ENCODE measurements at places on chromosomes 3 and 15.

- no peak for DNase-seq
Measured at GRCh38 chr3:140765246-140765645, 87.4 kb downstream of the TRIM42 start.

DNA sequence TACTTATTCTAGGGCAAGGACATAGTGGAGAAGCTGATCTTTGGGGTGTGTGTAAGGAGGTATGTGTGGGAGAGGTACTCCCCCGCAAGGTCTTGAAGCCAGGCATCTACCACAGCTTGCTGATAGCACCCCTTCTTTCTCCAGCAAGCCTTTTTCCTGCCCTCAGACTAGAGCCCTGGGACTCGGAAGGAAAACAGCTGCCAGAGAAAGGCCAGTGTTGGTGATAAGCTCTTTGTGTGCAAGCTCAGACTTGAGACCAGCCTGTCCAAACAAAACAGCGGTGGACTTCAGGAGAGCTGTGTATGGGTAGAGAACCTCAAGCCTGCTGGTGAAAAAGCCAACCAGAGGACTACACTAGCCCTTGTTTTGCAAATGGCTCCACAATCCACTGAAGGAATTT, 1028.6 kb downstream of the MCTP2 start:
- DNase-seq: no peak

DNA sequence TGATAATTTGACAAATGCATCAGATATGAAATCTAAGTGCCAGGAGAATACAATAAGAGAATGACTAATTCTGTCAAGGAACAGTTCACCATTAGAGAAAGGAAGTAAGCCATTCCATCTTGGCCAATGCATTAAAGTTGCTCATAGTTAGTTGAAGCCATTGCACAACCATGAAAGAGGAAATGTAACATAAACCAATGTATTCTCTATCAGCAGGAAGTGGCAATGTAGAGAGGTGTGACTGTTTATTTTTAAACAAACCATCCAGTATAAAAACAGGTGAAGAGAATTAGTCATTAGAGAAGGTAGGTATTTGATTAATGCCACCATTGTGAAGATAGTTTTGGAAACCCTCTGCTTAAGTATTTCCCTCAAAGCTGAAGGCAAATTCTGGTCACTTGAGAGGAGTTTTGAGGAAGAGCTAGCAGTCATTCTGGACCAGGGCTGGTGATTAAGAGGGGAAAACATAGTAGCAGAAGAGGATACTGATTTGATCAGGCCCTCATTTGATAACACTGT, 10.7 kb upstream of the ANXA2 start:
- no peak for DNase-seq

GRCh38 chr3:143480344-143480743, 360.8 kb downstream of the CHST2 start:
- DNase-seq: no peak

- peak; percentile 83 for DNase-seq
Measured at GRCh38 chr3:28348629-28349468, at the start of the genes AZI2 and ZCWPW2. TSS of gene AZI2 (minus strand) at chr3:28348824. CDS start at chr3:28340617, 8,207 bp downstream. TSS of gene ZCWPW2 (plus strand) at chr3:28348721. CDS start at chr3:28413069, 64,348 bp downstream.

GRCh38 chr3:129549805-129550204, 6.8 kb downstream of the H1-8 start:
- peak; percentile 3 for DNase-seq

- no peak for DNase-seq
Measured at GRCh38 chr3:195870442-195870841, 37.9 kb downstream of the TNK2 start.

DNA sequence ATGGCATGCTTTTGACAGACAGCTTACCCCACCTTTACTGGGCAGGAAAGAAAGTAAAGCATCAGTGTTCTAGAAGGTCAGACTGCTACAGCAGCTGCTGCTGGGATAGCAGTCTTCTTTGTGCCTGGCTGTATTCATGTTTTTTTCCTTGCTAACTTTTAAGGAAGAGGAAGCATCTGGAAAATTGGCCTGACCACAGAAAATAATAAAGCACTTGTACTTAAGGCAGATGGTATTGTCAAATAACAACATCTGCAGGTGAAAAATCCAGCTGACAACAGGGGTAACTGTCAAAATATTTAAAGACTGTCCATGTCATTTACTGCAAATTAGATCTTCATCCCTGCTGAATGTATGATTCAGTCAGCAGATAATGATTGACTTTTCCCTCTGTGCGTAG, 229.0 kb downstream of the OXSM start:
- no peak for DNase-seq

DNA sequence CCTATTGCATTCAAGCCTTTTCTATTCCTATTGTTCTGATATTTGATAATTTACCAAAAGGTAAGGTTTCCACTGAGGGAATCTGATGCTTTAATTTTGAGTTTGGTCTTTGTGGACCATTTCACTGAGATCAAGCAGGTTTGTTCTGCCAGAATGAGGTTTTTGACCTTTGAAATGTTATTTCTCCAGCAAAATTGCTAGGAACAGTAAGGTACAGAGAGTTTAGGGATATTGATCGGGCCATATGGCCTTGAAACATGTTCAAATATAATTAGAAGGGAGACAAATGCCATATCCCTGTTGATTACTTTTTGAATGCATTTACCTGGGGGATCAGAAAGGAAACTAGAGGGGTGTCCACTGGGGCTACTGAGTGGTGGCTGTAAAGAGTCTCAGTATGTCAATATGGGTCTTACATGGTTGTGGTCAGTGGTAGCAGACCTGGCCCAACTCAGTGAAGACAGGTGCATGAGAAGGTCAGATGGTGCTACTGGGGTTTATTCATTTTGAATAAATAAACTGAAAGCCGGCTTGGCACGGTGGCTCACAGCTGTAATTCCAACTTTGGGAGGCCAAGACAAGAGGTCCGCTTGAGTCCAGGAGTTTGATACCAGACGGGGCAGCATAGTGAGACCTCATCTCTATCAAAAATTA, 100.2 kb downstream of the SV2B start:
- no peak for DNase-seq

DNA sequence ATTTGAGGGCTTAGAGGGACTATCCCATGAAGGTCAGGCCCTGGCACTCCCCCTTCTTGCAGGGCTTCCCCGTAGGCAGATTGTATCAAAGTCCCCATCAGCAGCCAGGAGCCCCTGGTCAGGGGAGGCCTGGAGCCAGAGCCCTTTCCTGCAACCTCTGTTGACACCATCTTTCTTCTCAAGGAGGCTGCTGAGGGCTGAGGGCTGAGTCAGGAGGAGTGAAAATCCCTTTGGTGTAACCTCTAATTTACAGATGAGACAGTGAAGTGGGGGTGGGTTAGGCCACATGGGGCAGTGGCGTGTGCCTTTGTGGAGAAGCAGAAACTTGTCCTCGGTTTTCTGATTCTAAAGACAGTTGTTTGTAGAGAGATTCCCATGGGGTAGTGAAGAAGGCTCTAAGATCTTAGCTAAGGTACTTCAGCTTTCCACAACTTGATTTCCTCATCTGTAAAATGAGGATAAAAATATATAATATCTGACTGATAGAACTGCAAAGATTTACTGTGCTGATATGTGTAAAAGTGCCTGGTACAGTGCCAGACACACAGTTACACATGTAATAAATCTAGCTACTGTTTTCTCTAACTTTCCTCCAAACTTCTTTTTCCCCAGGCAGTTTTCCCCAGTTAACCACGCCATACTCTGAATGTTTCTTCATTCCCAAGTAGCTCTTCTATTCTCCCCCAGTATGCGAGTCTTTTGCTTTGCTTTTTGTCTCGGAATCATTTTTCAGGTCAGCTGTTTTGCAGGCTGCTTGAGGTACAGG, 249.4 kb upstream of the TPM1 start:
- DNase-seq: no peak

DNA sequence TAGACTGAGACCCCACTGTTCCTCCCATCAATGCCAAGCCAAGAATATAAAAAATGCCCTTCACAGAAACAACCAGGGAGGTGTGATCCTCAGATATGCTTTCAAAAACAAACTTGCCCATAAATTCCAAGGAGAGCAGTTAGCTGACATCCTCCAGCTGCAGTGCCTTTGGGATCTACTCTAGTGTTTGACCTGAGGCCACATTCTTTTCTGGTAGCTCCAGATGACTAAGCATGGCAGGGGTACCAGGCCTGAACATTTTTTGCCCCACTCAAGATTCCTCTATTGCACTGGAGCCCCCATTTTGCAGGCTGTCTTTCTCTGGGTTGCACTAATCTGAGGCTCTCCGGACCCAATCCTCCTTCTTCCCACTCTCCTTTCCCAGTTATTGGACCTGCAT, 27.9 kb upstream of the ACP3 start:
- no peak for DNase-seq

DNA sequence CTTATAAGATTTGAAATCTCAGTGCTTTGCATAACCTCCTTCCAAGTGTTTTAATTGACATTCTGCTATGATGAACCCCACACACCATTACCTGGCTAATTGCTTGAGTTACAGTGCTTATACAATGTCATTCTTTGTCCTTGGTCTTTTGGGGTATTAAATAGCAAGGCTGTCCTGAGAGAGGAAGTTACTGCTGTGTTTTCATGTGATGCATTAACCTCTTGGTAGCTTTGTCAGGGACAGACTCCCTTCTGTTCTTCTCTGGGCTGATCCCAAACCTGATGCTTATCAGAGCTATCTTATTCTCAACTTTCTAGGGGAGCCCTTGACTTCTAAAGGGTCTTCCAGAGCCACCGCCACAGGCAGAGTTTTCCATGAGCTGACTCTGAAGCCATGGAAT, 12.4 kb upstream of the OTOL1 start:
- DNase-seq: no peak

GRCh38 chr3:69271098-69271497, 114.8 kb downstream of the FRMD4B start:
- DNase-seq: no peak

DNA sequence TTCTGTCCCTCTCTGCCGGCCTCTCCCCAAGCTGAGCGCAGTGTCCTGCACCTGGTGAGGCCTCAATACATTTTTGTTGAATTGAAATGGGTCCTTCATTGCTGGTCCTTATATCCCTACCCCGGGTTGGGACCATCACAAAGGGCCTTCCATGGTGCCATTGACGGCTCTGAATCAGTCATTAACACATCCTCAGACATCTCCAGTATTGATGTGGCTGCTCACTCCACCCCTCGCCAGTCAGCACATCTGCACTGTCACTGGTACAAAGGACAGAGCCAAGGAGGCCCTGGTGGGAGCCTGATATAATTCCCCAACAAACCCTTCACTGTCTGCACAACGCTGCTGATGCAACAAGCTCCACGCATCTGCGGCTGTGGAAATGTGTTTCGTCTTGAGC, 191.6 kb upstream of the TOPAZ1 start:
- DNase-seq: no peak

DNA sequence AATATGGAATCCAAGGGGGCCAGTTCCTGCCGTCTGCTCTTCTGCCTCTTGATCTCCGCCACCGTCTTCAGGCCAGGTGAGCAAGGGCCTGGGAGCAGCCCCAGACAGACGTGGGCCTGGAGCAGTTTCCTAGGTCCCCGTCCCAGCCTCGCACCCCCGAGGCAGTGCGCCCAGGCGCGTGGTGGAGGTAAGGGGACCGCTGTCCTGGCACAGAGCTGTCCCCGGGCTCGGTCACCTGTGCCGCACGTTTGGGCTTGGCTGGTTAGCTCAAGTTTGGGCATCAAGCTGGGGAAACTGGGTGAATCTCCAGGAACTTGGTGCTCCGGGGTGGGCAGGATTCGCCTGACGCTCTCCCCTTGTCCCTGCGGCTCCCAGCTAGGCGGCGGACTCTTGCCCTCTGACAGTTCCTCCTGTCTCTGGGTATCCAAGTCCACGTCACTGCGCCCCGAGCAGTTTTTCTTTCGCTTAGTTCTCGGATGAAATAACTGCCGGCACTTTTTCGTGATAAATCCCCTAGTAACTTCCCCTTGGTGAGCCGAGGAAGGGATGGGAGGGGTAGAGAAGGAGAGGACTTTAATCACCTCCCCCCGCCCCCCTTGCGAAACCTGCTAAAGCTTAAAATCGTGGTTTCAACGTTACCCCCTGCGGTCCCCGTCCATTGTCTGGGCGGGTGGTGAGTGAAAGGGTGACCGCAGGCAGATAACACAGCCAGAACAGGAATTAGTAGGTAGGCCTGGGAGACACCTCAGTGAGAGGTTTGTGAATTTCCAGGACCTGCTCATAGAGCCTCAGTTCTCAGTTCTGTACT, 901 bp downstream of the ALCAM start:
- DNase-seq: peak; percentile 48

DNA sequence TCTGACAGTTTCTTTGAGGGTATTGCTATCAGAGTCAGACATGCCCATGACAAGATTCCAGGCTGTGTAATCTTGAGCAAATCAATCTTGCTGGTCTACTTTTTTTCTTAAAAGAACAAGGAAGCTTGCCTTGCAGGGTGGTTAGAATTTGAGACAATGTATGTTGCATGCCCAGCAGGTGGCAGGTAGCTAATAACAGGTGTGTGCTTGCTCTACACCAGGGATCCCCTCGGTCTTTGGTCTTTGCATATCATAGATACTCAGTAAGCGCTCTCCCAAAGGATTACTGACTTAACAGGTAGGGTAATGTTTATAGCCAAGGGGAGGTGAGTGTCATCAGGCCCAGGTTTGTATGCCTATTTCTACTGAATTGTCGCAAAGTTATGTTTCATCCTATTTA, 37.3 kb downstream of the CACNA1D start:
- DNase-seq: no peak

- no peak for DNase-seq
Measured at GRCh38 chr3:128709506-128710210, 16.3 kb upstream of the RAB7A start.

GRCh38 chr3:186598794-186599141, 14.1 kb upstream of the AHSG start:
- DNase-seq: no peak

GRCh38 chr15:70584838-70585706, 178.3 kb downstream of the UACA start:
- no peak for DNase-seq

DNA sequence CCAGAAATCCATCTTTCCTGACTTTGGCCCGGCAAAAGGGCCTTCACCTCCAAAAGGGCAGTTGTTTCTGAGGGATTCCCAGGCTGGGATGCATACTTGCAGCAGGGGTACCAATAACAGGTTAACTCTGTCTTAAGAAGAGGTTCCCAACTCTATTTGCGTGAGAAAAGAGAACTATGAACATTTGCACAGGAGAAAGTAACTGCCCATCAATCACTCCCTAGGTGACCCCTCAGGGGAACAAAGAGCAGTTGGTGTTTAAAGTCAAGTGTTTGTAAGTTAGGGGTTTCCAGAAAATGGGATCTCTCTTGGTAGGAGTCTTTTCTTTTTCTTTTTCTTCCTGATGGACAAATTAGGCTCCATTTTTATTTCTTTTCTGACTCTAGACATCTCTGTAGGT, 97.3 kb downstream of the EPHB1 start:
- no peak for DNase-seq

DNA sequence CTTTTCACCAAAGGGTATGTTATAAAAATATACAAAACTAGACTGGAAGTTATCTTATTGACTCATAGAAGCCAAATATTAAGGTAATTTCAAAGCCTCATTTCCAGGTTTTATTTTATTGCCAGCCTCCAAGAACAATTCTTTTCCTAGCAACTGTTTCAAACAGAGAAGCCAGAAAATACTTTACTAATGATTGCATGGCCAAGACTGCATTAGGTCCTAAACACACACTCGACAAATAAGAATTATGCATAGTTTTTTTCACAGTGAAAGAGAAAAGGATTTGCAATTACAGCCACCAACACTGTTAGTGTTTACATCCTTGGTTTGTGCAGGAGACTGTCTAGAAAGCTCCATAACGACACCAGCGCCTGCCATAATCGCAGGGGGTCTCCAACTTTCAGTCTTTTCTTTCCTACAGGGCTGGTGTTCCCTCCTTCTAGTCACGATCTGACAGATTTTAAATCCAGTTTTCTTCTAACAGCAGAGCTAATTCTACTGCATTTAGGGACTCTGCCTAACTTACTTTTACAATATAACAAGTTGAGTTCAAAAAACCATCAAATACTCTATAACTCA, 58.1 kb downstream of the CLASP2 start:
- DNase-seq: no peak

Data from NCI-H1092 (cell line).